A549 treated with Hydrocortisone at 1 μM for 4 hours (cell line): ENCODE measurements at places on chromosomes 11 and 22. TPM values are rescaled to one million over a fixed set of nuclear protein-coding genes. Genes with fewer than 3 reads are reported as not detected.

GRK3 gene
- 2.7 to 3.6 TPM (median 3.4 TPM) in 5 replicates for total RNA-seq

DRD4 gene
- 0.10 to 0.31 TPM (median 0.22 TPM) in 5 replicates for total RNA-seq

C11orf21 gene
- not detected in 5 replicates for total RNA-seq

APOL5 gene
- total RNA-seq = not detected in 5 replicates

MS4A6E gene
- not detected in 5 replicates for total RNA-seq

PIM3 gene
- 47.7 to 76.4 TPM (median 72.4 TPM) in 5 replicates for total RNA-seq

DMC1 gene
- 2.8 to 5.4 TPM (median 3.7 TPM) in 5 replicates for total RNA-seq

DTX4 gene
- 3.9 to 4.9 TPM (median 4.0 TPM) in 5 replicates for total RNA-seq

SLC25A45 gene
- total RNA-seq = 13.4 to 14.8 TPM (median 14.2 TPM) in 5 replicates

CHCHD10 gene
- 67.1 to 200 TPM (median 191 TPM) in 5 replicates for total RNA-seq

GCAT gene
- 2.8 to 4.3 TPM (median 3.2 TPM) in 5 replicates for total RNA-seq
